ENCODE measurements at places on chromosomes 12 and 14.

DNA sequence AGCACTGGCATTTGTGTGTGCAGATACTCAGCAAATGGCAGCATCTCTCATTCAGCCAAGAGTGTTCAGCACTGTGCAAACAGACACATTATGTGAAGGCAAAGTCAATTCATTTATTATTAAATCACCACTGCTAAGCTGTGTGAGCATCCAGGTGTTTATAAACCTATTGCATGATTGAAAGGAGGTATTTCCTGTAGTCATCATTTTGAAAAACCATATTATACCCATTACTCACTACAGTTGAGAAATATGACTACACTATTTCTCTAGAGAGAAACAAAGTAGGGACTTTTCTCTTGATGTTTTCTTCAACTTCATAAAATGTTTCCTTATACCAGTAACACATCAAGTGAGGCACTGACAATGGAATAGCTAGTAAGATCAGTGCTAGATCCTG lies 13.7 kb downstream of the SPX start:
- H3K36me3 ChIP-seq: no peaks in the 10 kb centered on the region
- no peak overlapping the region for H3K4me3 ChIP-seq
- no peak overlapping the region for H3K27ac ChIP-seq
- H3K27me3 ChIP-seq: no peaks in the 10 kb centered on the region
- no peaks in the 10 kb centered on the region for H3K4me1 ChIP-seq

GRCh38 chr12:2633825-2634200 lies 161.0 kb upstream of the FKBP4 start:
- no peak for DNase-seq
- H3K4me1 ChIP-seq: no peaks in the 10 kb centered on the region
- H3K27me3 ChIP-seq: no peaks in the 10 kb centered on the region
- H3K36me3 ChIP-seq: no peaks in the 10 kb centered on the region
- no peak overlapping the region for H3K27ac ChIP-seq

GRCh38 chr12:130053651-130054069 lies 108.6 kb upstream of the FZD10 start:
- no peaks in the 10 kb centered on the region for H3K36me3 ChIP-seq
- no peaks in the 10 kb centered on the region for H3K27me3 ChIP-seq
- H3K27ac ChIP-seq: no peak overlapping the region
- no peak overlapping the region for H3K4me3 ChIP-seq
- DNase-seq: no peak

DNA sequence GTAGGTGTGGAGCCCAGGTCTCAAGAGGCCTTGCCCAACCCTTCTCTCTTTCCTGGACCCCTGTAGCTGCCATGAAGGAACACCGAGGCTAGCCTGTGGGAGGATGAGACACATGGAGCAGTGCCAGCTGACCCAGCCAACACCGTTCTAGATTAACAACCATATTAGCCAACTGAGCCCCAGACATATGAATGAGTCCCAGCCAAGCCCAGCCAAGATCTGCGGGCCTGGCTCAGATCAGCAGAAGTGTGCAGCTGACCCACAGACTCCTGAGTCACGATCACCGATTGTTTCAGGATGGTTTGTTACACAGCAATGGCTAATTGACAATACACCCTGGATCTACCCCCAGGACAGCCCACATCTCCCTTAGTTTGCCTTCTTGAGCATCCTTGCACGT lies 82.1 kb downstream of the NTF3 start:
- no peaks in the 10 kb centered on the region for H3K4me1 ChIP-seq
- no peak for DNase-seq
- H3K27me3 ChIP-seq: no peaks in the 10 kb centered on the region
- no peak overlapping the region for H3K4me3 ChIP-seq
- H3K27ac ChIP-seq: no peak overlapping the region

- H3K27me3 ChIP-seq: no peaks in the 10 kb centered on the region
- no peak overlapping the region for H3K27ac ChIP-seq
- H3K4me1 ChIP-seq: no peaks in the 10 kb centered on the region
- no peak for DNase-seq
These were observed 137.5 kb upstream of the CCND2 start for GRCh38 chr12:4135919-4136605.

- H3K4me3 ChIP-seq: no peak overlapping the region
- H3K36me3 ChIP-seq: no peaks in the 10 kb centered on the region
- no peaks in the 10 kb centered on the region for H3K27me3 ChIP-seq
- no peaks in the 10 kb centered on the region for H3K4me1 ChIP-seq
These were observed 249.2 kb downstream of the AEBP2 start for GRCh38 chr12:19688532-19688931.

DNA sequence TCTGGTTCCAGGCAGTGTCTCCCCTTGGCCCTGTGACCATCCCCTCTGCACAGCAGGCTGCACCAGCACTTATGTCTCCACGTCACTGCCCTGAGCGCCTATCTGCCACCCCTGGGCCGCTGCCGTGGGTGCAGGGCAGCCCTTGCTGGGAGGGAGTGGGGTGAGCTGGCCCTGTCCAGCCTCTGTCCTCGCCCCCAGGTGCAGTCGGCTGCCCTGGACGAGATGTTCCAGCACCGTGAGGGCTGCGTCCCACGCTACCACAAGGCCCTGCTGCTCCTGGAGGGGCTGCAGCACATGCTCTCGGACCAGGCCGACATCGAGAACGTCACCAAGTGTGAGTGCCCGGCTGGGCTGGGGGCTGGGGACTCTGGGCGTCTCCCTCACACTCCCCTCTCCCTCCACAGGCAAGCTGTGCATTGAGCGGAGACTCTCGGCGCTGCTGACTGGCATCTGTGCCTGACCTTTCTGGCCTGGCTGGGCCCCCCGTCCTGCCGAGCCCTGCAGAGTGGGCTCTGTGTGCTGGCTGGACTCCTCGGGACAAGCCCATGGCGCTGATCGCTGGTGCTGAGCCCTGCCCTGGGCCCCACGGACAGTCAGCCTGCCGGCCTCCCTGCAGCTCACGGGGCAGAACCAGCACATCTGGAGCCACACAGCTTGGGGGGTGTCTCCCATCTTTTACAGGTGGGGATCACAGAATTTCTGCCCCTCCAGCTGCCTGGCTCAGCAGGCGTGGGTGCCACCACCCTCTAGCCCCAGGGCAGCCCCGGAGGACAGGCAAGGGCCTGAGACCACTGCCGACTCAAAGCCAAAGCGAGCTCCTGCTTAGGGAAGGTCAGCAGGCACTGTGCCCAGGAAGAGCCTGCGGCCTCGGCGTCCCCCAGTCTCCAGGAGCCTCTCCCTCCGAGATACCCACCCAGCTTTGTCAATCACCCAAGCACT lies 7.9 kb upstream of the PUS1 start:
- H3K27me3 ChIP-seq: no peaks in the 10 kb centered on the region
- H3K4me1 ChIP-seq: no peaks in the 10 kb centered on the region
- H3K4me3 ChIP-seq: no peak overlapping the region
- H3K36me3 ChIP-seq: no peaks in the 10 kb centered on the region

DNA sequence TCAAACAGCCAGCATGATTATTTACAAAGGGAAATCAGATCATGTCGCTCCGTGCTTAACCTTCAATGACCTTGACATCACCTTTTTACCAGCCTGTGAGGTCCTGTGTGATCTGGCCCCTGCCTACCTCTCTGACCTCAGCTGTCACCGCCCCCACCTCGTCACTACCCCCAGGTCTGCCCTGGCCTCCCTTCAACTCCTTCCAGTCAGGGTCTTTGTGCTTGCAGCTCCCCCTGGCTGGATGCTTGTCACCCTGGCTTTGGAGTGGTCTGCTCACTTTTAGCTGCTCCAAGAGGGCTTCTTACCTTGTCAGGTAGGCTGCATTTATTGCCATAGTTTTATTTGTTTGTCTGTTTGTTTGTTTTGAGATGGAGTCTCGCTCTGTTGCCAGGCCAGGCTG lies 8.2 kb upstream of the MAX start:
- no peak for DNase-seq
- H3K4me3 ChIP-seq: no peak overlapping the region
- H3K4me1 ChIP-seq: no peaks in the 10 kb centered on the region

DNA sequence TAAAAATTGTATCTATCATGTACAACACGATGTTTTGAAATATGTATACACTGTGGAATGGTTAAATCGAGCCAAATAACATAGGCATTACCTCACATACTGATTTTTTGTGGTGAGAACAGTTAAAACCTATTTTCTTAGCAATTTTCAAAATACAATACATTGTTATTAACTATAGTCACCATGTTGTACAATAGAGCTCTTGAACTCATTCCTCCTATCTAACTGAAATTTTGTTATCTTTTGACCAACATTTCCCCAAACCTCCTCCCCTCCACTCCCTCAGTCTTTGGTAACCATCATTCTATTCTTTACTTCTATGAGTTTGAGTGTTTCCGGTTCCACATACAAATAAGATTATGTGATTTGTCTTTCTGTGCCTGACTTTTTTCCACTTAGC lies 6.8 kb upstream of the SLC38A2 start:
- H3K36me3 ChIP-seq: no peaks in the 10 kb centered on the region
- no peaks in the 10 kb centered on the region for H3K27me3 ChIP-seq
- peaks cover 30% of the 10 kb centered on the region for H3K4me1 ChIP-seq
- DNase-seq: no peak

- H3K4me1 ChIP-seq: peaks cover 20% of the 10 kb centered on the region
- no peak for DNase-seq
- H3K36me3 ChIP-seq: peaks cover under 1% of the 10 kb centered on the region
- H3K4me3 ChIP-seq: no peak overlapping the region
- H3K27ac ChIP-seq: peak overlapping the region; percentile 57
- H3K27me3 ChIP-seq: no peaks in the 10 kb centered on the region
These were observed 4.9 kb upstream of the MRPL52 start for GRCh38 chr14:22824711-22825359.

DNA sequence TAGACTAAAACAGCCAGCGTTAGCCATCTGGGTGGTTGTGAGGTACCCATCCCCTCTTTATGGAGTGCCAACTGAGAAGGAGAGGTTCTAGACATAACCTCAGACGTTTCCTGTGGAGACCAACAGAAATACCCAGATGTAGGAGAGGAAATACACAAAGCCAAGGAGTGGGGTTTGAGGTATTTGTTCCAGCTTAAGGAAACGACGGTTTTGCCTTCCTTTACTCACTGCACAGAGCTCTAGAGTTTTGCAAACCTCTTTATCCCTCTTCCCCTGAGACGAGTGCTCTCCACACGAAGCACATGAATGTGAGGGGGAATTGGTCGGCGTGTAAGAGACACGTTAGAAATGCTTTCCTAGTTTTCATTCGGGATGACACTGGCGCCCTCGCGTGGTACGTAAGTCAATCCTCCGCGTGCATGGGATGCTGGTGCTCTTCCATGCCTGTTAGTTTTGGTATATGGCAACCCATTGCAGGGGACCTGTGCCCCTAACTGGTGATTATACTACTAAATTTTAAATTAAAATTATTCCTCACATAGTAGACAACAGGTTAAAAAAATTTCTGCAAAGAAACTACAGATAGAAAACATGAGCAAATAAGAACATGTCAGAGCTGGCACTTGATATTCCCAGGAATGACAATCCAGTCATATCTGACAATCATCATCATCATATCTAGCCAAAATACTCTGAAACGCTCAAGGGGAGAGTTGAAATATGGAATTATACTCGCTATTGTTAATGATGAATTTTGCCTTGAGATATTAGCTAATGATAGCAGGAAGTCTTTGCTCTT lies 121.7 kb downstream of the PPM1H start:
- no peaks in the 10 kb centered on the region for H3K36me3 ChIP-seq
- no peaks in the 10 kb centered on the region for H3K4me1 ChIP-seq
- peak overlapping the region; percentile 12 for H3K27ac ChIP-seq
- H3K27me3 ChIP-seq: no peaks in the 10 kb centered on the region
- peak; percentile 42 for DNase-seq

DNA sequence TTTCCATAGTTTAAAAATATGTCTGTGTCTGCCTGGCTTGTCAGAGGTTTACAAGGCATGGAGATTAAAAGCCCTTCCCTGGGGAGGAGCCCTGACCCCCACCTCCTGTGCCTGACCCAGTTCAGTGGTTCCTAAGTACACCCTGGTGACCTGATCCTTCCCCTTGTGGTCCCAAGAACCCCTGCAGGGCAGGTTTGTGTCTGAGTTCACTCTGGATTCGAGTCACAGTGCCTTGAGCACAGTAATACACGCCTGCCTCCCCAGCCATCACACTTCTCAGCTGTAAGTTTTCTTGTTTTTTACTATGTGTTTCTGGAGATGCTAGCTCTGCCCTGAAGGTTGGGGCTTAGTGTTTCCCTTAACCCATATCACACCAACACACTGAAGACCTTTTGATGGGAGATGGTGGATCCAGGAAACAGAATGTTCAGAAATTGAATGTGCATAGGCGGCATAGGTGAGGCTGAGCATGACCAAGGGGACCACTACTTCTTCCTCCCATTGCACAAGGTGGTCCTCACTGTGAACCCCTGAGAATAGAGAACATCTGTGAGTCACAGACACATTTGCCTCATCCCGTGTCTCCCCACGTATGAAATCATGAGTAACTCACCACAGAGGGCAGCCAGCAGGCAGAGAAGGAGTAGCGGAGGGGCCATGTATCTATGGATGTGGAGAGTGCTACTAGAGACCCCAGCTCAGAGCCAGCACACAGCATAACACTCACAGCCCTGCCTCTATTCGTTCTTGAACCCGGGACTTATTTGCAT lies 962.9 kb downstream of the TMEM121 start:
- no peak for DNase-seq
- no peaks in the 10 kb centered on the region for H3K4me1 ChIP-seq
- H3K27ac ChIP-seq: no peak overlapping the region

DNA sequence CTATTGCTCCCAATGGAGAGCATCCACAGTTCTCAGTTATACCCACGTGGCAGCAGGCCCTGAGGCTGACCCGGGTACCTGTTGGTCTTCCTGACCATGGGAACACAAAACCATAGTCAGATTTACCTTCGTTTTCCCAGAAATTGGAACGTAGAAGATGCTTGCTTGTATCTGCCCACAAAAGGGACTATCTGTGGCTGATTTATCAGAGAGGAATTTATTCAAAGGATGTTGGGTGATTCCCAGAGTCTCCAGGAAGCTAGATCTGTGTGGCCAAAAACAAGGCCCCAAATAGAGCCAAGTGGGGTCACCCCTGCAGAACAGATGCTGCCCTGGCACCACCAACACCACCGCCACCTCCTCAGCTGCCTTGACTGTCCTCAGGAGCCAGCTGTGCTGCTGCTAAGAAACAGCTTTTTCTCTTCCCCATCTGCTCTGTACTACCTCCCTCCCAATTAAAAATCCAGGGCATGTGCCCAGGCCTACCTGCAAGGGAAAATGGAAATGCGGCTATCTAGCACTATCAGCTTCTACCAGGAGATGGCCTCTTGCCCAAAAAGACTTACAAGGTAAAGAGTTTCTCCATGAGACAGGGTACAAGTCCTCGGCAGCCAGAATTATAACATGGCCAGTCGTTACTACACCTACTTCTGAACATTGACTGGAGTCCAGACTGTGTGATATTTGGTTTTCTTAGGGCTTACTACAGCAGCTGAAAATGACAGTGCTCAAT lies 128.6 kb upstream of the PLEKHG7 start:
- H3K27ac ChIP-seq: no peak overlapping the region

- no peak for DNase-seq
- peaks cover 7% of the 10 kb centered on the region for H3K4me1 ChIP-seq
- no peak overlapping the region for H3K4me3 ChIP-seq
- H3K27ac ChIP-seq: peak overlapping the region; percentile 19
- no peaks in the 10 kb centered on the region for H3K27me3 ChIP-seq
These were observed 474.9 kb downstream of the ATP23 start for GRCh38 chr12:58416236-58416635.
